ENCODE measurements at places on chromosomes 13 and 19.

DNA sequence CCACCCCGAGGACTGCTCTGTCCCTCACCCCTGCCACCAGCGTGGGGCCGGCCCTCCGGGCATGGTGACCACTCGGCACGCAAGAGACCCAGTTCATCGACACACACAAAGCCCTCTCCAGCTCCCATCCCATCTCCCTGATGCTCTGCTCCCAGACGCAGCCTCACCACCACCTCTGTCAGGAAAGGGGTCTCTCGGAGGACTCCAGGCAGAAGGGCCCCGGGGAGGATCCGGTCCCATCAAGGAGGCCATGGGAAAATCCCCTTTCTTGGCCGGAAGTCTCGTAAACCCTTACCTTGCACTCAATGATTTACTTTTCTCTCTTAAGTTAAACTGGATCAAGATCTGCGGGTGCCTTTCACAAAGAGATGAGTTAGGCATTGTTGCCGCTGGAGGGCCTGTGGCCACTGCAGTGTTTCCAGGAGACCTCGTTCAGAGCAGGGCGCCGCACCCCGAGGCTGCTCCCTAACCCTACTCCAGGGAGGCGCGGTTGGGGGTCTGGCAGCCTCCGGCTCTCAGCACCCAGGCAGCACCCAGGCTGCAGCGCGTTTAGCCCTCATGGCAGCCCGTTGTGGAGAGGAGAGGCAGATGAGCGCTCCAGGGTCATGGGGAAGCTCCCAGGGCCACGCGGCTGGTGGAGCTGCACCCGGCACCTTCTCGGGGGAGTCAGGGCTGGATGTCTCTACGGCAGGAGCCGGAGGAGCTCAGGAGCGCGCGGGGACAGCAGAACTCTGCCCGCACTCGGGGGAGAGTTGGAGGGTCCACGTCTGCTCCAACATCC lies 31.0 kb downstream of the C2CD4C start:
- DNase-seq: peak; percentile 40

GRCh38 chr13:66264971-66265370 lies 965.2 kb downstream of the PCDH9 start:
- DNase-seq: no peak

DNA sequence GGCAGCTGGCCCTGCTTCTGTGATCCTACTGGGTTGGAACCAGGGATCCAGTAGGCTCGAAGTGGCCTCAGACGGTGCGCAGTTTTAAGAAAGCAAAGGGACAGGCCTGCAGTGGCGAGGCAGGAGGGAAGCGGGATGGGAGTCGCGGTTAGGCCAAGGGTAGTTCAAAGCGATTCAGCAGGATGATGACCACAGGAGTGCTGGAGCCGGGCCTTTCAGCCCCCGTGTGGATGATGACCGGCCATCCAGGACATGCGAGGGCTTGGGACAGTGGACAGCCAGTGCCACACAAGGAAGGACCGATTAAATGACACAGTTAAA lies 854 bp downstream of the RNASEH2B start:
- peak; percentile 10 for DNase-seq

- peak; percentile 52 for DNase-seq
These were observed 588 bp downstream of the DNASE2 start for GRCh38 chr19:12880551-12881171.

GRCh38 chr19:12647490-12648071 lies 19.0 kb downstream of the MAN2B1 start:
- no peak for DNase-seq

DNA sequence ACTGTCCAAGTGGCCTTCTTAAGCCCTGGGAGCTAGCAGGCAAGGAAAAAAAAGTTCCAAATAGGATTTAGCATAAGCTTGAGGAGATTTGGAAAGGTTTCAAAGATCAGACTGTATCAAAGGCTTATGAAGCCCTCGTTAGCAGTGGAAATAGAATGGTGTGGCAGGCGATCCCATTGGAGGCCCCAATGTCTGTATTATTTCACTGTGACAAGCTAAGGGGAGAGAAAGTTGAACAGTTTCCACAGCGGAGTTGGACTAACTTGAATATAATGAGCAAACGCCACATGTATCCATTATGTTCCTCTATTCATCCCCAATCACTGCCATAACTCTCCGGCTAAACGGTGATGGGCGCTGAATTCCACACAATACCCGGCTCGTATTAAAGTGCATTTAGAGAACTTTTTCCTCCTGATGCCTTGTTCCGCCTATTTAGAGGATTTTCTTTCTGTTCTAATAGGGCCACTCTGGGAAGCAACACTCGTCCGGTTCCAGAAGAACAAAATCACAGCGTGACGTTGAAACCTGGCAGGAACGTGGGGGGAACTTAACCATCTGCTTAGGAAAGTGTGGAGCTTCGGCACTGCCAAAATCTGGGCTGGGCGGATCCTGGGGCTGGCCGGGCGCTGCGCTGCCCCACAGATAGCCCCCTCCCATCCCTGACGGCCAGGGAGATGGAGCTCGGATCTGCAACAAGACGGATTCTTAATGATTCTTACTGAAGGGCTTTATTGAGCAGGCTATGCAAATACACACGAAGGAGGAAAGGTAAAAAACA lies 1.0 kb upstream of the PCDH8 start:
- no peak for DNase-seq

- no peak for DNase-seq
These were observed 42.5 kb downstream of the NFIX start for GRCh38 chr19:13037731-13038130.

DNA sequence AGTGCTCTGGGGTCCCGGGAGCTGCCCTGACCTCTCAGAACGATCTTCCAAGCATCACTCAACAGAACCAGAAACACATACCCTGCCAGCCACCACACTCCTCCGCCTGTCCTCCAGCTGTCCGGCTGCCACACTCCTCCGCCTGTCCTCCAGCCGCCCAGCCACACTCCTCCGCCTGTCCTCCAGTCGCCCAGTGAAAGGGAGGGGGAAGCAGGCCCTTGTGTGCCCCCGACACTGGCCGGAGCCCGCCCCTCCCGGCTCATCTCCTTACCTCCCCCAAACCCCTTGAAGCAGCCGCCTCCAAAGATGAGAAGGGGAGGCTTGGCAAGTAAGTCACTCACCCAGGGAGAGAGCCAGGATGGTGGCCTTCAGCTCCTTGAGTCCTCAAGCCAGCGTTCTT lies 40.2 kb downstream of the STK24 start:
- DNase-seq: no peak

DNA sequence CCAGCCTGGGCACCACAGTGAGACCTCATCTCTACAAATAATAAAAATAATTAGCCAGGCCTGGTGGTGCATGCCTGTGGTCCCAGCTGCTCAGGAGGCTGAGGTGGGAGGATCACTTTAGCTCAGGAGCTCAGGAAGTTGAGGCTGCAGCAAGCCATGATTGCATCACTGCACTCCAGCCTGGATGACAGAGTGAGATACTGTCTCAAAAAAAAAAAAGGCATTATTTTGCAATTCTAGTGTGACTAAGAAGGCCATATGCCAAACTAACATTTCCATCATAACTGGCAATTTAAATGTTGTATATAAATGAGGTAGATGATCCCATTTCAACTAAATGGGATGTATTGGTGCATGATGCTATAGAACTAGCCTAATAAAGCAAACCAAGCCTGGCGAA lies 632.8 kb upstream of the KLF12 start:
- DNase-seq: no peak

GRCh38 chr13:45847554-45848224 lies 3.9 kb downstream of the SIAH3 start:
- DNase-seq: no peak

- no peak for DNase-seq
These were observed 50.6 kb downstream of the USPL1 start for GRCh38 chr13:30668312-30668711.

DNA sequence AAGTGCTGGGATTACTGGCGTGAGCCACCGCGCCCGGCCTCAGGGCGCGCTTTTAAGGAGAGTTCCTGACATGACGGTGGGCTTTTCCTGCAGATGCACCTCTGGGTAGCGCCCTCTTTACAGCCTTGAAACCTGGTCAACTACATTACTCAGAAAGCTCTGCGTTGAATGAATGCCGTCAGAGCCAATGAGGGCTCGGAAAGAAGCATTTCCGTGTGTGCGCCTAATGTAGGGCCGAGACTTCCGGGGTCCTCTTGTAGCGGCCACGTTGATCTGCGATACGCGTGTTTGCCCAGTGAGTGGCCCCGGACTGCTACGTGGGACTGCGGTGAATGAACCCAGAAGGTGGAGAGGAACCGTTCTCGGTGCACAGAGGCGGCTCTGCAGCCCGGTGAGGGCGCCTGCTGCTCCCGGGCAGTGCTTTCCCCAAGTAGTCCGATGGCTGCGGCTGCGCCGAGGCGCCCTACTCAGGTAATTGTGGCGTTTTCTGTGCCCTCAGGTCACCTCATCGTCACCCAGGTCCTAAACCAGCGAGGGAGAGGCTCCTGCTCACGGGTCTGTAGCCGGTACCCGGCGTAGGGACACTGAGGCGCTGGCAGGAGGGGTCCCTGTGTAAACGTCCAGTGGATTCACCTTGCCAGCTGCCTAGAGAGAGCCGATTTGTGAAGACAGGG lies 4.9 kb upstream of the ZNF552 start:
- DNase-seq: peak; percentile 98

DNA sequence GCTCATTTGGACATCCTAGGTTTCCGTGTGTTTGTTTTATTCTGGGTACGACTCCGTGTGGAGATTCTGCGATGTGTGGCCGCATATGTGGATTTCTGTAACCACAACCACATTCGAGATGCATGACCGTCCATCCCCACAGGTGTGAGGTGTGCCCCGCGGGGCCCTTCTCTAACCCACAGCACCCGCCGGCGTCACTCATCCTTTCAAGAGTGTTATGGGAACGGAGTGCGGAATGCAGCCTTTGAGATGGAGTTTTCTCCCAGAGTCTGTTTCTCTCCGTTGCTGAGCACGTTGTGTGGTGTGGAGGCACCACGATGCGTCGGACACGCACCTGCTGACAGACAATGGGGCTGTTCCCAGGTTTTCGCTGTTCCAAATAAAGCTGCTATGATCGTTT lies 40.0 kb downstream of the C13orf46 start:
- DNase-seq: no peak

DNA sequence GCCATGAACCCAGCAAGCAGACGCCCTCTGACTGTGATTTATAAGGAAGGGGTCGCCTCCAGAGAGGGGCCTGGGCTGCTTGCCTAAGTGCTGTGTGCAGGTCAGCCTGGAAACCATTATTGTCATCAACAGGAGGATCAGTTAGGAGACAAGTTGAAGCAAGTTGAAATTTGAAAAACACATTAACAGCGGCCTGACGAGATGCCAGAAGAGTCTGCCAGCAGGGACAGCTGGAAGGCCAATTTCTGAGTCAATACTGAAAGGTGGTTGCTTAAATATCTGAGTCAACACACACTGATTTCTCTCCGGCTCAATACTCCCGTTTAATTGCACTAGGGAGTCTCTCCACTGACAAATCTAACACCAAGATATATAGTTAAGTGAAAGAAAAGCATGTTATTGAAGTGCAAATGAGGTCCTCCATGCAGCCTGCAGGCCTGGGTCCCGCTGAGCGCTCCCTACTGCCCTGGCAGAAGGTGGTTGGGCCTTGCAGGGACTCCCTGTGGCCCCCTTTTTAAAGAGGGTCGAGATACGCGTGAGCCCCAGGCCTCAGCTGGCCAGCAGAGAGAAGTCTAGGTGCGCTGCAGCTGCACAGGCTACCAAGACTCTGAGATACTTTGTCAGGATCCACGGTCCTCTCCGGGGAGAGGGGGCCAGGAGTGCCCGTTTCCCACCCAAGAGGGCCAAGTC lies 91.1 kb downstream of the RNASEH2B start:
- DNase-seq: no peak

- no peak for DNase-seq
These were observed 107.2 kb downstream of the UQCRFS1 start for GRCh38 chr19:29105629-29106292.

DNA sequence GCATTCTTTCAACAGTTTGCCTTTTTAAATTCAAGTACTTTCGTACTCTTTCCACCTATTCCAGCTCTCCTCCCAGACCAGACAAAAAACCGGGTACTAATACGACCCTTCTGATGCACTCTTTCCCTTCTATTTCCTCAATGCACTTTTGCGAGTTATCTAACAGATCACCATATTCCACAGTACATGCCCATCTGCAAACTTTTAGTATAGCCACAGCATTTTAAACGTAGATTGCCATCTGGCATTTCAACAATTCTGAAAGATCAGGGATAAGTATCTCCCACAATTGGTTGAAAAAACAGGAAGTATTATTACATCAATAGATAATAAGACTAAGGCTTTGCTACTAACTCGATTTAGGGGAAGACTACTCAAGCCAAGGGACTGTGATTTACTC lies 31.5 kb downstream of the RBM26 start:
- no peak for DNase-seq

- DNase-seq: no peak
These were observed 10.3 kb downstream of the TBCB start for GRCh38 chr19:36125557-36125956.

DNA sequence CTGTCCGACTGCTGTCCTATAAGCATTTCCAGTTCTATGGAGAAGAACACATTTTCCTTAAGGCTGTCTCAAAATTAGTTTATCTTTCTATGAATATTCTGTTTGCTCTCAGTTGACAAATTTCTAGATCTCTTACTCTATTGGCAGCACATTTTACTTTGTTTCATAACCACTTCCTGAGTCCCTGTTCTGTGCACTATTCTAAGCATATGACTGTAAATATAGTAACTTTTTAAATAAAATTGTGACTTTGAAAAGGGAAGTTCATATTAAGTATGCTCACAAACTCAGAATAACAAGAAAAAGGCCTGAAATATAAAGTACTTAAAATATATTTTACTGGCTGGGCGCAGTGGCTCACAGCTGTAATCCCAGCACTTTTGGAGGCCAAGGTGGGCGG lies 56.5 kb upstream of the HTR2A start:
- DNase-seq: no peak

DNA sequence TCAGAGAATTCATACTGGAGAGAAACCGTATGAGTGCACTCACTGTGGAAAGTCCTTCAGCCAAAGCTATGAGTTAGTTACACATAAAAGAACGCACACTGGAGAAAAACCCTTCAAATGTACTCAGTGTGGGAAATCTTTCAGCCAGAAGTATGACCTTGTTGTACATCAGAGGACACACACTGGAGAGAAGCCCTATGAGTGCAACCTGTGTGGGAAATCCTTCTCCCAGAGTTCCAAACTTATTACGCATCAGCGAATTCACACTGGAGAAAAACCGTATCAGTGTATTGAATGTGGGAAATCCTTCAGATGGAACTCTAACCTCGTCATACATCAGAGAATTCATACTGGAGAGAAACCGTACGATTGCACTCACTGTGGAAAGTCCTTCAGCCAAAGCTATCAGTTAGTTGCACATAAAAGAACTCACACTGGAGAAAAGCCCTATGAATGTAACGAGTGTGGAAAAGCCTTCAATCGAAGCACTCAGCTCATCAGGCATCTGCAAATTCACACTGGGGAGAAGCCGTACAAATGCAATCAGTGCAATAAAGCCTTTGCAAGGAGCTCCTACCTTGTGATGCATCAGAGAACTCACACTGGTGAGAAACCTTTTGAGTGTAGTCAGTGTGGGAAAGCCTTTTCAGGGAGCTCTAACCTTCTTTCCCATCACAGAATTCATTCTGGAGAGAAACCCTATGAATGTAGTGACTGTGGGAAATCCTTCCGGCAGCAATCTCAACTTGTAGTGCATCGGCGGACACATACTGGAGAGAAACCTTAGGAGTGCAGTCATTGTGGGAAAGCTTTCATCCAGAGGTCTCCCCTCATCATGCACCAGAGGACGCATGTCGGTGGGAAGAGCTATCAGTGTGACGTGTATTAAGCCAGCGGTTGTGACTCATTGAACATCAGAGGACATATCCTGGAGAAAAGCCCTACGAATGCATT lies 16.5 kb upstream of the ZNF8 start:
- DNase-seq: no peak

- DNase-seq: no peak
These were observed 65.6 kb downstream of the UFM1 start for GRCh38 chr13:38415233-38415632.
